ENCODE measurements at places on chromosomes 3 and 15.
A peak's percentile ranks its signal among the peaks of the same experiment; 100 is the strongest.

DNA sequence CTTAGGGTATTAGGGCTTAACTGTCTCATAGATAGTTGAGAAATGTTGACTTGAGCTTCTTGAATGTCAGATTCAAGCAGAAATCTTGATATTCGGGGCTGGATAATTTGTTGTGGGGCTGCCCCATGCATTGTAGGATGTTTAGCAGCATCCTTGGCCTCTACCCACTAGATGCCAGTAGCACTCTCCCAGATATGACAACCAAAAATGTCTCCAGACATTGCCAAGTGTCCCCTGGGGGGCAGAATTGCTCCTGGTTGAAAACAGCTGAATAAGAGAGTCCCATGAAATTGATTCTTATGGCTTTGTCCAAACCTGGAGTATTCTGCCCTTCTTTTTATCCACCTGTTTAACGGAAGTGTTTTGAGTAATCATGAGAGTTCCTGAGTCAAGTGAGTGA, 15.9 kb upstream of the LCMT2 start:
- no peak for DNase-seq

DNA sequence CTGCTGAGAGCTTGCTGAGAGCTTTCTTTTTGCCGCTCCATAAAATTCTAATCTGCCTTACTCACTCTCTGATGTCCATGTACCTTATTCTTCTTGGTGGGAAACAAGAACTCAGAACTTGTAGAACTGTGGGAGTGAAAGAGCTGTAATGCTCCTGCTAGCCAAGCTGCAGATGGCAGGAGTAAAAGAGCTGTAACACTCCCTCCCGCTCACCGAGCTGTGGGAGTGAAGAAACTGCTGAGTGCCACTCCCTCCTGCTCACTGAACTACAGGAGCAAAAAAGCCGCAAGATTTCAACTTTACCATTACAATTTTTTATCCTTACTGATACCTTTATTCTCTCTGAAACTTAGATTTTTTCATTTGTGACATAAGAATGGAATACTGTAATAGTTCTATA, 199.1 kb downstream of the SI start:
- no peak for DNase-seq

DNA sequence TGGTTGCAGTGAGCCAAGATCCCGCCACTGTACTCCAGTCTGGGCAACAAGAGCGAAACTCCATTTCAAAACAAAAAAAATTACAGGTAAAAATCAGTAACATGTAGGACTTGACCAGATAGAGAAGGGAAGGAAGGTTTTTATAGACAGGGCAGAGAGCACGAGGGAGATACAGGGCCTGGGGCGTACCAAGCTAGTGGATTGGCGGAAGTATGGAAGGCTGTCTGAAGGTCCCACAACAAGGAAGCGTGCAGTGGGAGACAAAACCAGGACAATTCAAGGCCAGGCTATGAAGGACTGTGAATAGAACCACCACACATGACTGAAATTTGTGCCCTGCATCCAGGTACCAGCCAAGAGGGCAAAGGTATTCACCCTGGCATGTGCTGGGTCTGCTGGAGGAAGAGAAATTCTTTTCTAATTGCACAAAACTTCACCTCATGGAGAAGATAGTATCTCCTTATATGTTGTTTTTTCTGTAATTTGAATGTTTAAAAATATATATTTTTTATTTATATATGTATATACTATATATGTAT, 33.0 kb upstream of the BCL2A1 start:
- no peak for DNase-seq

DNA sequence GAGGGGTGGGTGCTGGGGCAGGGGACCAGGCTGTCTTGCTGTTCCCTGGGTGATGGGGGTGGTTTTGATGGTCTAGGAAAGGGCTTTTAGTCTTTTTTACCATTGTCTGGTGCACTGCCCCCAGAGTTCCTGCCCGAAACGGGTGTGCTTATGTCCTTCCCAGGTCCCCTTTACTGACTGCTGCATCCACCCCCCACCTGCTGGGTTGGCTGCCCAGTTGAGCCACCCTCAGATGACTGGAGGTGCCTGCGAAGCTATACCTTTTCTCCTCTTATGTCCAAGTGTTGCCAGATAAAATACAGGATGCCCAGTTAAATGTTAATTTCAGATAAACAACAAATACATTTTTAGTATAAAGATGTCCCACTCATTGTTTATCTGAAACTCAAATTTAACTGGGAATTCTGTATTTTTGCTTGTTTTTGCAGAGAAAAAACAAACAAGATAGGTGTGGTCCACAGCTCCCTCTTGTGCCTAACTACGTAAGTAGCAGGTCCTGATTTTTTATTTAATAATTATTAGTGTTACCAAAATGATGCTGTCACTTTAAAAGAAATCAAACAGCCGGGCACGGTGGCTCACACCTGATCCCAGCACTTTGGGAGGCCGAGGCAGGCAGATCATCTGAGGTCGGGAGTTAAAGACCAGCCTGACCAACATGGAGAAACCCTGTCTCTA, 6.1 kb upstream of the RPP14 start:
- no peak for DNase-seq

DNA sequence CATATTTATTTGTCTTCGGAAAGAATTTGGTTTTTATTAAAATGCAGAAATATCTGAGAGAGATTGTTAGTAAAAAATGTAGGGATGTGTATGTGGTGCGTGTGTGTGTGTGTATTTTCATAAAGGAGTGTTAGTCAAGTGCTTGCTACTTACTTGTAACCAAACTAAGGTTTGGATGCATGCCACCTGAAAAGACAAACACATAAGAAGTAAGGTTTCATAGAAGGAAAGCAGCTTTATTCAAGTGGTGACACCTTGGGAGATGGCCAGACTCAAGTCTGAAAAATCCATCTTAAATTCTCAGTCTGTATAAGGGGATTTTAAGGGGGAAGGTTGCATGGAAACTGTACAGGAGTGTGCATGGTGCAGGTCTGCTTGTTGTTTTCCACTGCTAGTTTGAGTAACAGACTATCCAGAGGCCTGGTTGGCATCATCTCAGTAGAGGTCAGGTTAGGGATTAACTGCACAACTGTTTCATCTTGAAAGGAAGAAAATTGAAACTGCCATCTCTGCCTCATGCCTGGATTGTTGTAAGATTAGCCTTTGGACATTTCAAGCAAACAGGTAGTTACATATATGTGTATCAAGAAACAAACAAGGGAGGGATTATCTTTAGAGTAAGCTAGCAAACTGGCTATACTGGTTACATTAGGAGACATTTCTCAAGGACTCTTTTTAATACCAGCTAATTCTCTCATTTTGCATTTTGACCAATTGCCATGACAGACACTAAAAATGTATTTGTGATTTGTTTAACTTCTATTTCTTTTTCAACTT, 196.7 kb downstream of the EPHA6 start:
- no peak for DNase-seq

- DNase-seq, result peak; percentile 37
These were observed 12.0 kb upstream of the ZNF592 start for GRCh38 chr15:84736375-84736774.

- no peak for DNase-seq
These were observed 101.3 kb downstream of the ETFA start for GRCh38 chr15:76209942-76210341.

GRCh38 chr3:131730581-131730980, 227.8 kb upstream of the MRPL3 start:
- DNase-seq, result no peak

- DNase-seq, result no peak
These were observed 79.8 kb downstream of the EPHB1 start for GRCh38 chr3:134874737-134875413.

- DNase-seq, result no peak
These were observed 18.5 kb downstream of the TTC21A start for GRCh38 chr3:39125841-39126500.

DNA sequence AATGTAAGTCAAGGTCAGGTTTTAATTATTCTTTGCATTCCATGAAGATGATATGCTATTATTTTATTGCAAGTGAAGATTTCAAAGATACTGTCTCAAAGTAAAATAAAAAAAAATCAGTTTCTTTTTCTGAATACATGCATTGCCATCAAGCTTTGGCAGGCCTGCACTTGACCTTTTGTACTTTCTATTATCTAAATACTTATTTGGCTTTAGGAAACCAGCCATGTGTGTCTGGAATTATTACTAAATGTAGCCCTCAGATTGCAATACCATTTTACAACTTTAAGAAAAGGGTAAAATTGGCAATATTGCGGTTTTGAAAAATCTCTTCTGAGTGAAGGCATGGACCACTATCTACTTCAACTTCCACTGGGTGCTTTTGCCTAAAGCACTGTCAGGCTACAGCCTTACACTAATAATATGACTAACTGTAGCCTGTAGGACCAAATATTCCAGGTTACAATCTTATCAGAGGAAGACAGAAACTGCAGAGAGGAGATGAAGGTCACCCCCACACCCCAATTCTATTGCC, 349.4 kb upstream of the DCBLD2 start:
- DNase-seq, result no peak

DNA sequence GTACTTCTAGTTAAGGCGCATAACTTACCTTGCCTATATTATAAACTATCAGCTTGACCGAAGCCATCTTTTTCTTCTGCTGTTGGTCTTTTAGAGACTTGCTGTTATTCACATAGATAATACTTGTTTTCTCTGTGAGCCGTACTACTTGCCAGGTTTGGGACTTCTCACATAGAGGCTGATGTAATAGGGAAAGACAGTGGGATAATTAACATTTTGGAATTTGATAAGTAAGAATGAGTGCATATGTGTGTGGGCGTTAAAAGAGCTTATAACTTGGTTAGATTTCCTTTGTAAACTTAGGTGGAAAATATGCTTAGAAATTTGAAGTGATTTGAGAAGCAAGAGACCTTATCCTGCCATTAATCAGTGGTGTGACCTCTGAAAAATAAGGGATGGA, 47.8 kb downstream of the FNDC3B start:
- DNase-seq, result no peak

DNA sequence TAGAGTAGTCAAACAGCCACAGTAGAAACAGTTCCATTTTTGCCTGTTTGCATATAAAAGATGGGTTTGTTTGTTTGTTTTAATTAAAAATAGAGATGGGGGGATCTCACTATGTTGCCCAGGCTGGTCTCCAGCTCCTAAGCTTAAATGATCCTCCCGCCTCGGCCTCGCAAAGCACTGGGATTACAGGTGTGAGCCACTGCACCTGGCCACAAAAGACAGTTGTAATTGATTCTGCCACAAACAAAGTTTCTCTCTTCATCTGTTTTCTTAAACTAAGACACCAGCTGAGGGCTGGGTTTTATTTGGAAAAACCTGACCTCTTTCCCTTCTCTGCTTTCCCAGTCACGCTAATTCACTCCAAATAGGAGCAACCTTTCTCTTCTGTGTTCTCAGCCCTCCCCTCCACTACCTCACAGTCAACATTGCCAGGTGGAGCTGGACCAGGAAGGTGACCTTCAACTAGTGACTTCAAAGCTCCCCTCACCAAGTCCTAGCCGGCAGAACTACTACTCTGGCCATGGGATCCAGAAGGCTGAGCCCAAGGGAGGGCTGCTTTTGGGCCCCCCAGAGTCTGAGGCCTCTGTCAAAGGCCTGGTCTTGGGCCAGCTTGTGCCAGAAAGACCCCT, 1.5 kb upstream of the IDH2 start:
- DNase-seq, result no peak

DNA sequence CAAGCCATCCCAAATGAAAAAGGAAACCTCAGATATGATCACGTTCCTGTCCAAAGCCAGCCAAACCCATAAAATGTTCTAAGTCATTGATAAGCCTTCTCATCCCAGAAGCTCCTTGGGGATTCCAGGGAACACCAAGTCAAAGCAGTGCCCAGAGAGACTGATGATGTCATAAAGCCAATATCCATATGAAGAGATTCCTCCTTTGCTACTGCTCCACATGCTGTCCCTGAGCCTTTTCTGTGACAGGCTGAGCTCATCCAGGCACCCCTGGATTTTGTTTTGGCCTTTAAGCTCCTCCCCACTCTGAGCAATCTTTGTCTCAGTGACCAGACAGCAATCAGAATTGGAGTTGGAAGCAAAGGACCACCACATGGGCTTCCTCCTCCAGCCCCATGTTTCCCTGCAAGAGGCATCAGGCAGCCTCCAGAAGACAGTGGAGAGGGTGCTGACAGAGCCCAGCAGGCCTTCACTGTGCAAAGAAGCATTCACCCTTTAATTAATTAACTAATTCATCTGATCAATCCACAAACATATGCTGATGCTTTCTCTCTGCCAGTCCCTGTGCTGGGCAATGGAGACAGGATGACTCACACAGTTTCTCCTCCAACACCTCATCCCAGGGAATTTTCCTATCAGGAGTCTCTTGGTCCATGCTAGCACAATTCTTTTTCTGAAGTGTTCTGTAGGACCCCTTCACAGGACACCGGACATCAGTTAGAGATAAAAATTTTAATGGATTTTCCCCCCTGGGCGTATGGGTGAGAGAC, 25.0 kb downstream of the MEX3B start:
- no peak for DNase-seq

DNA sequence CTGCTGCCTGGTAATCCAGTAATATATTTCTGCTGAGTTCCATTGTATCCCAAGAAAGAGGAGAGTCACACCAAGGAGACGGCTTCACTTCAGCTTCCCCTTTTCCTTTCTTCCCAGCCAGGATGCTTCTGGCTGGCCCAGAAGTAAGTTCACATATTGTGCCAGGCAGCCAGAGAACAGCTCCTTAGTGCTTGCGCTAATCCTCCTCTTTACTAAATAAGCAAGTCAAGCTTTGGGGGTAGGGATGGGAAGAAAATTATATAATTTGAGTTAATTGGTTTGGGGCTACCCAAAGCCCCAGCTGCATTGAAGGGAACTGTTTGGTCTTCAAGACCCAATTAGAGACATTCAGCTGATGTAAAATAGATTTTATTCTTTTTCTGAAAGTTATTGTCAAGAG, 218.8 kb upstream of the HES1 start:
- no peak for DNase-seq

DNA sequence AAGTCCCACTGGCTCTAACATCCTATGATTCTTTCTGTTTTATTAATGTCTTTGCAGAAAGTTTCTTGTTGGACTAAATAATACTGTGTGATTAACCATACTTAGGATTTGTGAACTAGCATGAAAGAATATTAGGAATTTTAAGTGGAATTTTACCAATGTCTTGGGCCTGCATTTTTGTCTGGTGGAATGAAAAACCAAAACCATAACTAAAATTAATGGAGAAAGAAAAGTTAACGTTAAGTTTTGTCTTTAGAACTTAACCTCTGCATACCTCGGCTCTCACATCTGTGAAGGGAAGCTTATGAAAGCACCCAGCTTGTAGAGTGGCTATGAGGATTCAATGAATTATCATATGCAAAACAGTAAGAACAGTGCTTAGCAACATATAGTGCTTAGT, 6.5 kb downstream of the FBN1 start:
- DNase-seq, result no peak

- DNase-seq, result no peak
These were observed 86.3 kb downstream of the TMEM108 start for GRCh38 chr3:133124511-133124910.

- no peak for DNase-seq
These were observed 55.1 kb downstream of the SETMAR start for GRCh38 chr3:4358273-4358672.

- no peak for DNase-seq
These were observed 38.7 kb upstream of the CA12 start for GRCh38 chr15:63420333-63420747.

Measured in T-helper 1 cell (primary cell).